ENCODE measurements at places on chromosomes 3 and 15.

DNA sequence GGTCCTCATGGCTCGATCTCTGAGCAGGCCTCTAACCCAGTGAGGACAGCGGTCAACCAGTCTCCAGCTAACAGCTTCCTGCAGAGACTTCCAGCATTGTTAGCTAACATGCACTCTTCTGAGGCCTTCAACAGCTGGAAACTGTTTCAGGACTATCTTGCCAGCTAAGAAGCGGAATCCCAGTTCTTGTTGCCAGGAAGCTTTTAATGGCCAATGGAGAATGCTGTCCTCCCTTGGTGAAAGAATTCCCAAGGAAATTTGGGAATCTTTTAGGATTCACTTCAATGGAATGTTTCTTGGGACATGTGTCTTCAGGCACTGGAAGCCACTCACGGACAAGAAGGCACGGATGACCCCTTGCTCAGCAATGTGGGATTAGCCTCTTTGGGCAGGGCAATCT, 91.7 kb downstream of the CEMIP start:
- DNase-seq: no peak

GRCh38 chr3:129039271-129040038, 21.1 kb upstream of the GP9 start:
- peak; percentile 82 for DNase-seq

DNA sequence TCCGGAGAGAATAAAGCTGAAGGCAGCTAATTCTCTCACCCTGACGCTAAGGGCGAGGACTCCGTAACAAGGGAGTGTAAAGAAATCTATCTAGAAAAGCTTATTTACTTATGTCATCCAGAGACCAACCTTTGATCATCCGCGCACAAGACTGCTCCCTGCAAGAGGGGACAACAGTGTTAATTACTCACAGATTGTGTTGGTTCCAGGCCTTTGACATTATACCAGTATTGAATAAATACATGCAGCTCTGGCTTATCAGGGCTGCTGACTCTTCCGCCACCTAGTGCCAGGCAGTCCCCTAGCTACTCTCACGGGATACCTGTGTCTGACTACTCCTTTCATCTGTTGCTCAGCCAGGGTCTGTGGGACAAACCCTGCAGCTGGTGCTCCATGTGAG, 211.7 kb downstream of the DTWD1 start:
- no peak for DNase-seq

GRCh38 chr3:1908651-1909445, 189.8 kb upstream of the CNTN4 start:
- DNase-seq: no peak

GRCh38 chr3:104437131-104437750, 929.5 kb upstream of the ALCAM start:
- DNase-seq: no peak

DNA sequence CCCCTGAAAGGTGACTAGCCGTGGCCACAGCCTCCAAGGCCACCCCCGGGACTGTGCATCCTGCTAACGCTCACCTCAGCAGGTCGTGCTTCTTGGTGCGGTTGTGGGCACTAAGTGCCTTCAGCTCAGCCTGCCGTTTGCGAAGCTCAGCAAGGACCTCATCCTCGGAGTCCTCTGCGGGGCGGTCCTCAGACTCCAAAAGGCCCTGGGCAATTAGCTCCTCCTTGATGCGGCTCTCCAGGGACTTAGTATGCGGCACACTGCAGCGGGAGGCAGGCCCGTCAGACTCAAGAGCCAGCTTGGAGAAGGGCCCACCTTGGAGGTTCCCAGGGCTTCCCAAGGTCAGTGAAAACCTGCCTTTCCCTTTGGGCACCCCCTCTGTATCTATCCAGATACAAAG, 8.3 kb downstream of the TADA3 start:
- no peak for DNase-seq

DNA sequence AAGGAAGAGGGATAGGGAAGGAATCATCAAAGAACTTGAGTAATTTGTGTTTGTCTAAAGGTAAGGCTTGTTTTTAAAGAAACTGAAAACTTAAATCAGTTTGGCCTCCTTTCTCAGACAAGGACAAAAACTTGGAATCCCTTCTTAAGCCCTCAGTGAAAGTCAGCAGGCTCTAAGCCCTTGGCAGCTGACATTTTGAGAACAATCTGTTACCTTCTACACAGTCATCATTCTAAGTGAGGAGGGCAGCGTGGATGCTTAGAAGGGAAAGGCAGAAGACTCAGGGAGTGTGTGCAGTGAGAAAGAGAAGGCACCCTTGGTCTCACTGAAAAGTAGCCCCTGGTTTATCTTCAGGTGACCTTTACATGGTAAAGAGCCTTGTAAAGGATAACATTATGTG, 10.8 kb downstream of the HSPBAP1 start:
- DNase-seq: no peak

DNA sequence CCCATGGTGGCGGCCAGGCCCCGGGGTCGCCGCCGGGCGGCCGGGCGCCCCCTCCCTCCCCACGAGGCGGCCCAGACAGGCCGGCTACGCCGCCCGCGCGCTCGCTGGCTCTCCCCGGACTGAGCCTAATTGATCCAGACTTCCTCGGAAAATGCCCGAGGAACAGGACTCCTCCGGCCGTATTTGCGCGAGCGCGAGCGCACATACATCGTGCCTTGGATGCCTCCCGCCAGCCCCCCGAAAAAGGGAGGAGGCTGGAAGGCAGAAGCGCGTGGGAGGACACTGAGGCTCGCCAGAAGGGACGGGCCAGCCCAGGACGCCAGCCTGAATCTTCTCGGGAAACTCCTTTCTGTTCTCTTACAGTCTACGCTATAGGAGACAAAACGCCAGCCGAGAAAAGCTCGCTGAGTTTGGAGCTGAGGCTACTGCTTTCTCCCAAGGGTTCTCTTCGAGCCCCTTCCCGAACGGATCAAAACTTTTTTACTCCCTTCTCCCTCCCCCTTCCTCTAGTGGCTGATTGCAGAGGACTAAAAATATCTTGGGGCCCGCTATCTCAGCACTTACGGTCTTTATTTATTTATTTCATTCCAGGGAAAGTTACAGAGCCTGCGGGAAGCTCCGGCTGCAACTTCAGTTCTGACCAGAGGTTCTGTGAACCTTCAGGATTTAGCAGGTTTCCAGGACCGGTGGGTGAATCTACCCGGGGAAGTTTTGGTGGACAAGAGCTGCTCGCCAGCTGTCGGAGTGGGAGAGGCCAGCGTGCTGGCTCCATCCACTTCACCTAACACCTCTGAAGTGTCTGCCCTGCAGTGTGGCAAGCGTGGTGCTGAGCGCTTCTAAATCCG, at the start of gene PDZRN3:
PDZRN3 (minus strand) TSS at position 121 of the 845 bp plus-strand sequence.
- DNase-seq: no peak

- no peak for DNase-seq
These were observed 17.6 kb upstream of the CCDC174 start for GRCh38 chr3:14633819-14634424.

DNA sequence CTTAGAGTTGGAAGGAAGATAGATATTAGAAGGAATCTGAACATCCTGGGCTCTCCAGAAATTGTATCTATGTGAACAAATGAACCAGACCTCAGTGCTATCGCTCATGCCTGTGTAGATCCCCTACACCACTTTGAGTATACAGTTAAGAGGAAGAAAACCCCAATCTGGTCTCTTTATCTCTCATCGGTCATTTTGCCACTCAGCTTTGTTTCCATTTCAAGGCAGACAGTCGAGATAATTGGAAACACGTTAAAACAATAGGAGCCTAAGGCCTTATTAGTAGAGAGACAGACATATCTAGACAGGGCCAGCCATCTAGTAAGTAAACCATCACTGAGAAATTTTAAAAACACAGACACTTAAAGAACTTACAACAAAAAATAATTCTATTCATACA, 101.6 kb downstream of the MYLK start:
- DNase-seq: no peak

DNA sequence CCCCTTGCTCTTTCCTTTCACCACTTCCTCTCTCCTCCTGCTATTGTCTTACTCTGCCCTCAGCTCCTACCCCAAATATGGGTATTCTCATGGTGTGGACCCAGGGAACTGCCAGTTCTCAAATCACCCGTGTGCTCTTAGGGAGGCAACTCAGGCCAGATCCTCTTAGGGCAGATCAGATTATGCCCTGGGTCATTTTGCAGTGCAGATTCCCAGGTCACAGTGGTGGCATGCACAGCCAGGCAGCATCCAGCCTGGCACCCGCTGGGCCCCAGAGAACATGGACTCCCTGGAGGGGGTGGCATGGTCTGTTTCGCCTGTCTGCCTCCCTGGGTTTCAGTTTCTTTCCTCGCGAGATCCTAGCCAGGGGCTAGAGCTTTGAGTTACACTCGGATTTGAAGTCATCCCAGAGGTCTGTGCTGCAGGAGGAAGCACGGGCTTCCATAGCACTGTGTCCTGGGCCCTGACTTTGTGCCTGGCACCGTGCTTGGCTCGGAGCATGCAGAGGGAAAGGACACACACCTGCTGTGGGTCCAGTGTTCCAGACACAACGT, 96.1 kb downstream of the TOP2B start:
- DNase-seq: no peak

- DNase-seq: no peak
These were observed 849.1 kb downstream of the DIPK2A start for GRCh38 chr3:144820726-144821125.

GRCh38 chr15:98954411-98954810, 53.2 kb downstream of the PGPEP1L start:
- DNase-seq: no peak

- DNase-seq: no peak
These were observed 124.5 kb downstream of the PEAK1 start for GRCh38 chr15:77295446-77295845.

GRCh38 chr15:60444289-60444912, 34.5 kb downstream of the ICE2 start:
- no peak for DNase-seq

DNA sequence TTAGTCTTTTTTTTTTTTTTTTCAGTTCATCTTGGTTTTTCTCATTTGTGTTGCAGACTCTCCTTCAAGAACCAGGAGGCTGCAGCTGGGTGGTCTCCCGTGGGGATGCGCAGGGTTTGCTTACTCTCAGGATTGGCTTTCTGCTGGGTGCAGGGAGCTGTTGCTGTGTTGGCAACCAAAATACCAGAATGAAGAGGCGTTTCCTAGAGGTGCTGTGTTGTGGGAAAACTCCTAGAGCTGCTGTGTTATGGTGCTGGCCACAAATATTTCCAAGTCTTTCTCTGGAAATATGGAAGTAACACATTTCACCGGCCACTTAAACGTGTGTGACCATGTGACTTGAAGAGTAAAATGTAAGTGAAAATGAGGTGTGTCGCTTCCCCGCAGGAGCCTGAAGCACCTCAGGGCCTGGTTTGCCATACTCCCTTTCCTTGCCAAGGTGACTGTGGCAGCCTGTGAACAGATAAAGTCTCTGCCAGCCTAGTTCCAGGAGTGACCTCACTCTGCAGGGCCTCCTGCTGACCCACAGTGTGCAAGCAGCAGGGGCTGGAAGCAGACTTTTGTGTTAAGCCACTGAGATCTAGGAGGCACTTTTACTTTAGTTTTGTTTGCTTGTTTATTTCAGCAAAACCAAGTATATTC, 258.9 kb downstream of the ADAMTS17 start:
- DNase-seq: no peak

GRCh38 chr15:51649659-51650521, 27.3 kb upstream of the DMXL2 start:
- DNase-seq: peak; percentile 15

GRCh38 chr3:21920421-21920861, 169.4 kb upstream of the ZNF385D start:
- DNase-seq: no peak

GRCh38 chr15:39235084-39235795, 345.6 kb upstream of the THBS1 start:
- no peak for DNase-seq

- no peak for DNase-seq
These were observed 11.0 kb downstream of the C3orf22 start for GRCh38 chr3:126547721-126548120.

DNA sequence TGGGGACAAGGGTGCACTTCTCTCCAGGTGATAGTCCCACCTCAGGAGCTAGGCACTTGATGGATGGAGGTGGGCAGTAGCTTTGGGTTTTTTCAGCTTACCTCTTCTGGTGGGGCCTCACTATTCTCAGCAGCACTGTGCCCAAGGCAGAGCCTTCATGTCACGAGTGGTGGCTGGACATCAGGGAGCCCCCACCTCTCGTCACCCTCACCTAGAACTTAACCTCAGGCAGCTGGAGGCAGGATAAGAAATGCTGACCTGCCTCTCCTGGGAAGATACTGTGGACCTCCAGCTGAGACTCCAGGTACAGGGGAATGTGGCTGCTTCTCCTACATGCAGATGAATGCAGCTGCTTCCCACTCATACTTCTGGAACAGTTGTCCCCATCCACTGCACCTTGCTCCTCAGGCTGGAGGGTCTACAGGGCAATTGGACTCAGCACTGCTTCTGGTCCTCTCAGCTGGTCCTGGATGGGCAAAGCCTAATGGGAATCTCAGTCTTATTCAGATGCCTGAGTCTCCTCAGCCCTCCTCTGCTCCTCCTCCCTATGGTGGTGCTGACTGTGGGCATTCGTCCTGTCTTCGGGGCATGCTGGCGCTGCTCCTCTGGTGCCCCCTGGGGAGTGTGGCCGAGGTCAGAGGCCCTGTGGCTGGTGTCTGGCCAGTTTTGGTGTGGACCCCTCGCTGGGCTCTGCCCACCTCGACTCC, 129.9 kb downstream of the KLF13 start:
- DNase-seq: no peak

DNA sequence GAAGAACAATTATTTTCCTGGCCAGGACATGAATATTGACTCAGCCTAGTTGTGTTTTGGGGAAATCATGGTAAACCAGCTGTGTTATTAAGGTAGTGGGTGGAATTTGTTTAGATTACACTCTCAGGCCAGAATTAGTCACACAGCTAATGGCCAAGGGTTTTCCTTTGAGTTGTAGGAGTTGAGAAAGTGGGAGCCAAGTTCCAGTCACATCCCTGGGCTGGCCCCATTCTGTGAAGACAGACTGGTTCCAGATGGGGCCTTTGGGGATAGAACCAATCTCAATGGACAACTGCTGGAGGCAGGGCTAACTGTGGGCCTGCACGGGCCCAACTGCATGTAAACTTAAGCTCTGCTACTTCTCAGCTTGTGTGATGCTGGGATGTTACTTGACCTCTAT, 1.4 kb upstream of the RASL12 start:
- DNase-seq: no peak

GRCh38 chr3:62237286-62237948, 135.9 kb downstream of the FEZF2 start:
- no peak for DNase-seq

- DNase-seq: no peak
These were observed 15.7 kb downstream of the THOC7 start for GRCh38 chr3:63847718-63848450.

DNA sequence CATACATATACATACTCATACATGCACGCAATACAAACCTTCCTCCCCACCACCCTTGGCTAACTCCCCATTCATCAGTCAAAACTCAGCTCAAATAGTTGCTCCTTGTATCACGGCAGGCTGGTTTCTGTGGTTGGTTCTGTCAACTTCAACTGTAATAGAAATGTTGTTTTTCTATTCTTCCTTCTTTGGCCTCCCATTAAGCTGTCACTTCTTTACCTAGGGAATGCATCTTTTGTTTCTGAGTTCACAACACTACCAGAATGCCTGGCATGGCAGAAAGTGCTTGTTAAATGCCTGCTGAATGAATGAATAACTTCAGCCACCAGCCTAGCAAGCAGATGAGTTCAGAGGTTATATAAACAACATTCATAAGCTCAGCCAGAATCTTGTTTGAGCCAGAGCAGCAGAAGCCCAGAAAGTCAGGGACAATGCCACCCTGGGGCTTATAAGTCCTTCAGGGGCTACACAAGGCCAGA, 63.1 kb downstream of the B3GALNT1 start:
- DNase-seq: no peak

Measured in NCI-H2107 (cell line).